ENCODE measurements at places on chromosomes 6 and 20.

- no peak for DNase-seq
These were observed 40.1 kb upstream of the LTV1 start for GRCh38 chr6:143802833-143803565.

- DNase-seq, result no peak
These were observed 96.0 kb upstream of the CCDC28A start for GRCh38 chr6:138677538-138677937.

DNA sequence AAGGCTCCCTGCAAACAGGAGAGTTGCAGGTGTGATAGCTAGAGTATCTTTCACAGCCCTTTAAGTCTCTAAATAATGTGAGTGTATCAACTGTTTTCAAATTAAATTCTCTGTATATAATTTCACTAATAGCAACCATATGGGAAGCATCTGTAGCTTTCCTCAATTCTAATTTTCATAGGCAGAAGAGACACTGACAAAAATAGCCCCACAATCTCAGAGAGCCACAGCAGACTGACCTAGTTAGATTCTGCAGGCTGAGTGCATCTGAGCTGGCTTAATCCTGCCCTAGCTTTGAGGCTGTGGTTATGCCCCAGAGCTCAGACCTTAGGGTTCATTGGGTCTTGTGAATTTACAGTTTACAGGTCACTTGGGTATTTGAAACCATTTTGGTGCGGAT is 63.9 kb downstream of the MAP7 start:
- no peak for DNase-seq

DNA sequence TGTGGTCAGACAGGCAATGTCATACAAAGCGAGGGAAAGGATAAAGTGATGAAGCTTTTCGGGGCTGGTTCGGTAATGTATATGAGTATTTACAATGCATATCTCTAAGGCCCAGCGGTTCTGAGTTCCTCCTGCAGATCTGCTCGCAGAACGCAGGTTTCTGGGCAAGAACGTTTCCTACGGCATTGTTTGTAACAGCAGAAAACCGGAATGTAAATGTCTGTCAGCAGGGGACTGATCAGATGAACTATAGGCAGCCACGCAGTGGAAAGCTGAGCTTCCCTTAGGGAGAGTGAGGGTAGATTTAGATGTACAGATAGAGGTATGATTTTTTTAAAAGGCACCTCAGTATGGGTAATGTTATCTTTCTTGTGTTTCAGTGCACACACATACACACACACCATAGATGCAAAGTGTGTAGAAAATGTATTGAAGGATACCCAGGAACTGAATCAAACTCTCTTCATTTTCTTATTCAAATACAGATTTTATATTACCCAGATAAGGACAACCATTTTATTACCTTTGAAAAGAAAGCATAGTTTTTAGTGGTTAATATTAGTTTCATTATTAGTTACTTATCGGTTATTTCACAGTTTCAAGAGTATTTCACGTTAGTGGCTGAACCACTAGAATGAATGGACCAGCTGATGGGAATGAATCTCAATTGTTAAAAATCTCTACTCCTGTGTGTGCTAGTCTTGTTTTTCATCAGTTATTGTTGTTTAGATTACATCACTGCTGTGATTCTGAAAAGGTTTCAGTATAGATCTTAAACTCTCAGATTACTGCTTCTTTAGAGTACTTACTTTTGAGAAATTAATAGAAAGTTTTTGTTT is 56.2 kb downstream of the SNX9 start:
- DNase-seq, result no peak

- DNase-seq, result no peak
These were observed 7.7 kb downstream of the MAS1 start for GRCh38 chr6:159898519-159898918.

- DNase-seq, result no peak
These were observed 30.9 kb upstream of the PTPRT start for GRCh38 chr20:43220612-43221011.

DNA sequence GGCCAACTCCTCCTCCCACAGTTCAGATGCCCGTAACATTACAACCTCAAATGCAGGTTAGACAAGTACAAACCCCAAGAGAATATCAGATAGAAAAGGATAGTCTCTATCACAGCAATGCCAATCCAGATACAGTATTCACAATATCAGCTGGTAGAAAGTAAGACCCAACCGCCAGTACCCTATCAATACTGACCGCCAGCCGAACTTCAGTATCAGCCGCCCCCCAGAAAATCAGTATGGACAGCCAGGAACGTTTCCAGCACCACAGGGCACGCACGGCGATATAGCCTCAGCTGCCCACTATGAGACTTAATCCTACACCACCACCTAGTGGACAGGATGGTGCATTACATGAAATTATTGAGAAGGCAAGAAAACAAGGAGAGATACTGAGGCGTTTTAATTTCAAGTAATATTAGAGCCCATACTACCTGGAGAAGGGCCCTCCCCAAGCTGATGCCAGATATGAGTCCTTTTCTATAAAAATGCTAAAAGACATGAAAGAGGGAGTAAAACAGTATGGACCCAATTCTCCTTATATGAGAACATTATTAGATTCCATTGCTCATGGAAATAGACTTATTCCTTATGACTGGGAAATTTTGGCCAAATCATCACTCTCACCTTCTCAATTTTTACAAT is 17.6 kb upstream of the EIF2S2 start:
- peak; percentile 14 for DNase-seq

DNA sequence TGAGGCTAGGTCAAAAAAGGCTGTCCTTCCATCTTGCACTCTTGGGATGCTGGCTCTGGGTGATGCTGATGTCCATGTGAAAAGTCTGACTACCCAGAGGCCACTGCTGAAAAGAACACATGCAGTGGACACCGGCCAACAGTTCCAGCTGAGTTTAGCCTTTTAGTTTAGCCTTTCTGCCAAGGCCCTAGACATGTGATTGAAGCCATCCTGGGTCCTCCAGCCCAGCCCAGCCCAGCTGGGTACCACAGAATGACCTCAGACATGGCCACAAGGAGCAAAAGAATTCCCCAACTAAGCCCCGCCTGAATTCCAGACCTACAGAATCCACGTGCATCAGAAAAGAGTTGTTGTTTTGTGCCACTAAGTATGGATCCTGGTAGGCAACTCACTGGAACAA is 17.4 kb downstream of the PIGT start:
- peak; percentile 91 for DNase-seq
